ENCODE measurements at places on chromosomes 13 and 19.

GRCh38 chr19:18294467-18294864 lies 13.0 kb upstream of the JUND start:
- DNase-seq, result peak; percentile 93

GRCh38 chr19:4199699-4200293 lies 17.3 kb downstream of the ANKRD24 start:
- no peak for DNase-seq

GRCh38 chr19:51594774-51595109 lies 23.7 kb downstream of the ZNF175 start:
- DNase-seq, result no peak

DNA sequence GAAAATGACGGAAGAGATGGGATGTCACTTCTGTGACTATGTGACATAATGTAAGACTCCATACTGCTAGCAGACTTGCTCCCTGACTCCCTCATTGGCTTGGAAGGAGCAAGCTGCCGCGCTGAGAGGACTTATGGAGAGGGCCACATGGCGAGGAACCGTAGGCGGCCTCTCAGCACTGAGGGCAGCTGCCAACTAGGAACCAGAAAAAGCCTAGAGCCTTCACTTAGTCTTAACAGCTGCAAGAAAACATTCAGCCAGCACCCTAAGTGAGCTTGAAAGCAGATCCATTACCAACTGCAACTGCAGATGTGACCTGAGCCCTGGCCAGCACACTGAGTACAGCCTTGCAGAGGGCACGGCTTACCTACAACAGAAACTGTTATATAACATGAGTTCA lies 33.9 kb downstream of the USP12 start:
- no peak for DNase-seq

DNA sequence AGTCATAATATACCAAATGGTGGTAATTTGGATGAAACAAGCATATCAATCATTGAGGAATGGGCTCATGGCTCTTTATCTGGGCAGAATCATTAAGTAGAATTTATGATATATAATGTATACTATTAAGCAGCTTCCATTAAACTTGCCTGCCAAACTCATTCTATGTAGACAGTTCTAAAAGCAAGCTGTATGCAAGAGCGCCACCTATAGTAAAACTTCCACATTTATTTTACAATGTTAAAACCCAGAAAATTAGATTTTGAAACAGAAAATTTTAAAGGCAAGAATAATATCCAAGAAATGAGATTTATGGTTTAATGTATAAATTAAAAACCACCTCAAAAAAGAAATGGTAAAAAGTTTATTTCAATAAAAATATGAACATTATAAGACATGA lies 161.5 kb downstream of the MZT1 start:
- DNase-seq, result no peak

DNA sequence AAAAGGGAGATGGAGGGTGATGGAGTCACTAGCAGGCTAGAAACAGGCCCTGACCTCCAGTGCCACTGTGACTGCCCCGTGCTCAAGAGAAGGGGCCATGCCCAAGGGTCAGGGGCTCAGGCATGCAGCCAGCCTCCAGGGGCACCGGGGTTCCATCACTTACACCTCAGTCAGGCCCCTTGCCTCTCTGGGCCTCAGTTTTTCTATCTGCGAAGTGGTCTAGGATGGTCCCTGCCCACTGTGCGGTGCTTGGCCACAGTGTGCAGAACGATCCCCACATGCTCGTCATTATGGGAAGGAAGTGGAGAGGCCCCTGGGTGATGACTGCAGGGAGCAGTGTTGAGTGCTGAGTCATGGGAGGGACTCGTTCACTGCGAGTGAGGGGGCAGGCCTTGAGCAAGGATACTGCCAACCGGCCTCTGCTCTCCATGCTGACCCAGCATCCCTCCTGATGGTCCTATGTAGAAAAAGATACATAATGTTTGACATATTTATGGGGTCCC lies 23.1 kb downstream of the TMED1 start:
- no peak for DNase-seq

DNA sequence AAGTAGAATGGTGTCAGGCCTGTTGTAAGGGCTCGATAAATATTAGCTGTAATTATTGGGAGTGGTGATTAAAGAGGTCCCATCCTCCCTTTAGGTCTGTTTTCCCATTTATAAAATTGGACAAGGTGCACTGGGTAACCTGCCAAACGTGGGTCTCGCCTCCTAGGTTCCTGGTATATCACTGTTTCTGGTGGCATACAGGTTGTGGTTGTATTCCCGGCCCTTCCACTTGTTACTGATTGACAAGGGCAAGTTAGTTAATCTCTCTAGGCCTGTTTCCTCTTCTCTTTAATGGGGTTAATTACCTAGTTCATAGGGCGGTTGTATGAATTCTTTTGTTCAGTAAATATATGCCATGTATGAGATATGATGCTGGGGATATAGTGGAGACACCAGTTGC lies 1.5 kb downstream of the PPP2R1A start:
- DNase-seq, result no peak

- no peak for DNase-seq
Observed at GRCh38 chr13:30431269-30431940, 9.1 kb downstream of the UBE2L5 start.

GRCh38 chr19:4503132-4503824 lies 15.0 kb downstream of the PLIN4 start:
- DNase-seq, result no peak

DNA sequence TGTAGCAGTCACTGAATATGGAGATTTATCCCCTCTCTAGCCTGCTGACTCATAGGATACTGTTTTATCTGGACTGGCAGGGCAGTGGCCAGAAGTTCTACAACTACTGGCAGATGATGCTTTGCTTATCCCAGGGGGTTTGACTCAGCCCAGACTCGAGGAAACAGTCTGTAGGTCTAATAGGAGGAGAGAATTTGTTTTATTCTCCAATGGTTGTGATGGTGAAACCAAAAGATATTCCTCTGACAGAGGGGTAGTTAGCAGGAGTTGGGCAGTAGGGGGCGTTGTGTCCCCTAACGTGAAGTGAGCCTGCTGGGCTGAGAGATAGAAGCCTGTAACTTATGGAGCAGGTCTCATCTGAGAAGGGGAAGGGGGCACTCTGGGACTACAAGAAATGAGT lies 74.9 kb downstream of the WTIP start:
- no peak for DNase-seq

- no peak for DNase-seq
Observed at GRCh38 chr13:27926644-27927434, 7.0 kb downstream of the PDX1 start.

GRCh38 chr13:37381502-37381901 lies 217.1 kb downstream of the POSTN start:
- no peak for DNase-seq

DNA sequence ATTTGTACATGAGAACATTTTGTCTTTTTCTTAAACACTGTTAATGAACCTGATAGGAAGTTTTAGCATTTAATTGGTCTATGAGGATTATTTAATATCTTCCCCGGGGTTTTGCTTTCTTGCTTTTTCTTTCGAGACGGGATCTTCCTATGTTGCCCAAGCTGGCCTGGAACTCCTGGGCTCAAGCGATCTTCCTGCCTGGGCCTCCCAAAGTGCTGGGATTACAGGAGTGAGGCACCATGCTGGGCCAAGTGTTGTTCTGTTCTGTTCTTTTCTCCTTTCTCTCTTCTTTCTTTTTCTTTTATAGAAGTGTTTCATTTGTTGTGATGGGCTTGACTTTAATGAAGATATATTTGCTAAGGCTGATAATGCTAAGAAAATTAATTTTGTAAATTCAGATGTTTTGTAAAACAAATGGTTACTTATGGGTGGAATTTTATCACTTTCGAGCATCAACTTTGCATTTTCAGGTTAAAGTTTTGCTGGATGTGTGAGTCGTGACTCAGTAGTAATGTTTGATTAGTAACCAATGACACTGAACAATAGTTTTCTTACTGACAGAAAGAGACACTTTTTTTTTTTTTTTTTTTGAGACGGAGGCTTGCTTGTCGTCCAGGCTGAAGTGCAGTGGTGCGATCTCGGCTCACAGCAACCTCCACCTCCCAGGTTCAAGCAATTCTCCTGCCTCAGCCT lies 2.2 kb downstream of the PAN3 start:
- no peak for DNase-seq

DNA sequence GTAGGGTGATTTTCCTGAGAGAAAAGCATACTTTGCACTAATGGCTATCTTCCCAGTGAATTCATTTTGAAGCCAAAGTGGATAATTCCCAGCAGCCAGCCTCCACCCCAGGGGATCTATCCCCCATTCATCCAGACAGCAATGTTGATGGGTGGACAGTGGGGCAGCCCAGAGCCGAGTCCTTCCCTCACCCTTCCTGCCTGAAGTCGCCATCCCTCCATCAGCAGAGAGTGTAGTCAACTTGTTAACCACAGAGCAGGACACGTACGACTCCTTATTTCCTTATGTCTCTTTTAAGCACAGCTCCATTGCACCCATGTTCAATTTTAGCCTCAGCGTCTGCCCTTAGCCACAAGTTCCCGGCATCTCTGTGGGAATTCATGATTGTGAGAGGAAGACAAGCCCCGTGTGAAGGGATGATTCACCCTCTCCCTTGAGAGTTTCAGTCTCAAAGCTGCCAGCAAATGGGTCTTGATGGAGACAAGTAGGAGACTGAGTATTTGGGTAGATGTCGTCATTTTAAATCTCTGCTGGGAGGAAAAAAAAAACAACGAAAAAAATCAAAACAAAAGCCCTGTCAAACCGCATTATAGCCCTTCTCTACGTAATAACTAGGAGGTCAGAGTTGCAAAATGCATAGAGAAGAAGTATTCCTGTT lies 58.3 kb upstream of the MEDAG start:
- DNase-seq, result no peak

- DNase-seq, result no peak
Observed at GRCh38 chr19:16168465-16169081, 4.8 kb downstream of the CIB3 start.
